ENCODE measurements at places on chromosomes 1 and 21. TPM values are rescaled to one million over a fixed set of nuclear protein-coding genes. Genes with fewer than 3 reads are reported as not detected.

RCC2 gene
- 60.9 TPM for total RNA-seq

MX1 gene
- total RNA-seq: 61.4 TPM

FMO4 gene
- 4.8 TPM for total RNA-seq

RYR2 gene
- not detected for total RNA-seq

TNFRSF9 gene
- 0.25 TPM for total RNA-seq

CCDC18 gene
- 7.5 TPM for total RNA-seq

LEPR gene
- 3.8 TPM for total RNA-seq

CR2 gene
- total RNA-seq: 8.6 TPM

BSDC1 gene
- 113 TPM for total RNA-seq

BARHL2 gene
- not detected for total RNA-seq

GSTM5 gene
- total RNA-seq: not detected

LORICRIN gene
- total RNA-seq: not detected

CLCNKB gene
- not detected for total RNA-seq

SPATA6 gene
- total RNA-seq: 5.4 TPM

- peaks cover 4% of the 10 kb centered on the region for H3K27me3 ChIP-seq
- H3K4me1 ChIP-seq: peaks cover 8% of the 10 kb centered on the region
- H3K36me3 ChIP-seq: peaks cover 3% of the 10 kb centered on the region
- DNase-seq: no peak
These were observed 32.3 kb upstream of the ETS2 start for GRCh38 chr21:38773099-38774061.

GRCh38 chr1:26389604-26390247 is 17.2 kb upstream of the ZNF683 start:
- H3K4me1 ChIP-seq: peaks cover 46% of the 10 kb centered on the region
- no peak overlapping the region for H3K4me3 ChIP-seq
- no peaks in the 10 kb centered on the region for H3K27me3 ChIP-seq
- no peaks in the 10 kb centered on the region for H3K36me3 ChIP-seq
- no peak for DNase-seq

GRCh38 chr21:34691390-34692032 is 22.7 kb downstream of the CLIC6 start:
- H3K27me3 ChIP-seq: peaks cover 16% of the 10 kb centered on the region
- H3K36me3 ChIP-seq: peaks cover 5% of the 10 kb centered on the region
- no peak for DNase-seq

- H3K36me3 ChIP-seq: no peaks in the 10 kb centered on the region
- H3K4me3 ChIP-seq: no peak overlapping the region
- H3K4me1 ChIP-seq: no peaks in the 10 kb centered on the region
- H3K27ac ChIP-seq: no peak overlapping the region
- no peak for DNase-seq
- peaks cover 33% of the 10 kb centered on the region for H3K27me3 ChIP-seq
These were observed 495 bp downstream of the C1QC start for GRCh38 chr1:22643928-22644327.

DNA sequence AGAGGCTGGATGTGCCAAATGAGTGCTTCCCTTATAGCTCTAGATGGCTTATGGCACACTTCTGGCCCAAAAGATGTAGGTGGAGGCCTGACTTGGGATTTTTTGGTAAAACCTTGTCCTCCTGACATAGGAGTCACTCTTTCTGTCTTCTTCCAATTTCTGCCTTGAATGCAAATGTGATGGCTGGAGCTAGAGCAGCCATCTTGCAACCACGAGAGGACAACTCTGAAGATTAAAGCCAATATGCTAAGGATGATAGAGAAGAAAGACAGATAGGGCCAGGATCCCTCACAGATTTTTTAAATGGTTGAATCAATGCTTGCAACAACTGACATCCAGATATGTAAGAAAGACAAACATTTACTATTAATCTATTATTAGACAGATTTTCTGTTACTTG is 8.5 kb upstream of the GPR137B start:
- no peaks in the 10 kb centered on the region for H3K4me1 ChIP-seq
- H3K4me3 ChIP-seq: no peak overlapping the region
- peaks cover 5% of the 10 kb centered on the region for H3K27me3 ChIP-seq
- DNase-seq: no peak
- H3K27ac ChIP-seq: no peak overlapping the region
- H3K36me3 ChIP-seq: no peaks in the 10 kb centered on the region

DNA sequence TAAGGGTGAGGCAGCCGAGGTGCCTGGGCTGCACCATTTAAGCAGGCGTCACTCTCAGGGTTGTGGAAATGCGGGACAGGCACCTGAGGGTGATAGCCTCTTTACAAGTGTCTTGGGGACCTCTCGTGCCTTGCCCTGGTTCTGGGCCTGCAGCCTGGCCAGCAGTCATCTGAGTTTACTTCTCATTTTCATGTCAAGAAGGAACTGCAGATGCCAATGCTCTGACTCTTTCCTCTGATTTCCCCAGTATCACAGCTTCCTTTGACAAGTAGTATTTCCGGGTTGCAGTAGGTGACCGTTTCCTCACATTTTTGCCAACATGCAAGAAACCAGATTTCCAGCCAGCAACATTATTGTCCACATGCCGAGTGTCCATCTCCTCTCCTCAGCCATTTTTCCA is 286.9 kb downstream of the DISC1 start:
- peak overlapping the region; percentile 43 for H3K27ac ChIP-seq
- H3K4me3 ChIP-seq: peak overlapping the region; percentile 26
- peaks cover 78% of the 10 kb centered on the region for H3K4me1 ChIP-seq
- peaks cover 7% of the 10 kb centered on the region for H3K36me3 ChIP-seq
- DNase-seq: no peak

DNA sequence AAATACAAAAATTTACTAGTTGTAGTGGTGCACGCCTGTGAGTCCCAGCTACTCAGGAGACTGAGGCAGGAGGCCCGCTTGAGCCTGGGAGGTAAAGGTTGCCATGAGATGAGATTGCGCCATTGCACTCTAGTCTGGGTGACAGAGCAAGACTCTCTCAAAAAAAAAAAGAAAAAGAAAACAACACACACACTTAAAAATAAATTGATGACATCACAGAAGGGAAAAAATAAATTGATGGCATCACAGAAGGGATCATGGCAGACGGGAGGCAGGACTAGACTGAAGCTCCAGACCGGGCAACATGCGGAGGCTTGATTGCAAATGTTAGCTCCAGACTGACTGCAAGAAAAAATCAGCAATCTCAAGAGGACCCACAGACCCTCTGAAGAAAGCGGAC is 43.3 kb downstream of the KLHL20 start:
- no peak overlapping the region for H3K27ac ChIP-seq
- no peak overlapping the region for H3K4me3 ChIP-seq
- H3K27me3 ChIP-seq: no peaks in the 10 kb centered on the region
- peaks cover 22% of the 10 kb centered on the region for H3K36me3 ChIP-seq

DNA sequence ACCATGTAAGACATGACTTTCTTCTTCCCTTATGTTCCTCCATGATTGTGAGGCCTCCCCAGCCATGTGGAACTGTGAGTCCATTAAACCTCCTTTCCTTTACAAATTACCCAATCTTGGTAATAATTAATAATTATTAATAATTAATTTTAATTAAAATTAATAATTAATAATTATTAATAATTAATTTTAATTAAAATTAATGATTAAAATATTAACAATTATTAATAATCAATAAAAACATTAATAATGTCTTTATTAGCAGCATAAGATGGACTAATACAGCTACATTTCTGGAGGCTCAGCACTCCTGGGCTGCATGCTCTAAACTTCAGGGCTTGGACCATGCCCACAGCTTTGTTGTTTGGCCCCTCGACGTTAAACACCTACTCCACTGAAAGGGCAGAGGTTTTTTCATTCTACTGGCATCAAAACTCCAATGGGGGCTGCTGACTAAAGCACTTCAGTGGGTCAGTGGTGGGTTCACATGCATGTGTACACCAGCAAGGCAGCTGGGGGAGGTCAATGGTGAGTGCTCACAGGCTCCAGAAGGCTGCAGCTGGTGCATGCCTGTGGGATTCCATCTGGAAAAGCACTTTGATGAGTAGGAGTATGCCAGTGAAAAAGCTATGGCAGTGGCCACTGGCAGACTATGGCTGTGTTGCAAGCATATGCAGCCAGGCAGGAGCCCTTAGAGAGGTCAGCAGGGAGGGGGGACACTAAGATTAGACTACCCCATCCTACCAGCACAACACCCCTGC is 561.3 kb downstream of the NCAM2 start:
- H3K27ac ChIP-seq: no peak overlapping the region
- H3K27me3 ChIP-seq: peaks cover 4% of the 10 kb centered on the region
- no peak overlapping the region for H3K4me3 ChIP-seq
- no peaks in the 10 kb centered on the region for H3K36me3 ChIP-seq
- DNase-seq: no peak

DNA sequence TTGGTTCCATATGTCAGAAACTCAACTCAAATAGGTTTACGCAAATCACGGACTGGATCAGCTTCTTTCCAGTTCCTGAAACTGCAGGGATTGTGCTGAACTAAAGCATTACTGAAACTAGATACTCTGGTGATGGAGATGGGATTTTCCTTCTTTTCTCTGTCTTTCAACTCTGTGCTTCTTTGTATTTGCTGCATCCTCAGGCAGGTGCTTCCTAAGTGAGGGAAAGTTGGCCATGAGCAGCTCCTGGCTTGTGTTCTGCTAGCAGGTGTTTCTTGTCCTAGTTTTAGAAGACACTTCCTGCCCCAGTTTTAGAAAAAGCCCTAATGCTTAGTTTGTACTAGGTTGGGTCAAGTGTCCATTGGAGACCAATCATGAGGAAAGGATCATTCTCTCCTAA is 86.7 kb upstream of the USP24 start:
- peaks cover 12% of the 10 kb centered on the region for H3K27me3 ChIP-seq
- H3K27ac ChIP-seq: no peak overlapping the region
- H3K4me3 ChIP-seq: no peak overlapping the region
- no peaks in the 10 kb centered on the region for H3K36me3 ChIP-seq

- H3K27me3 ChIP-seq: no peaks in the 10 kb centered on the region
- peak overlapping the region; percentile 92 for H3K27ac ChIP-seq
- H3K4me1 ChIP-seq: peaks cover 13% of the 10 kb centered on the region
- peaks cover 3% of the 10 kb centered on the region for H3K36me3 ChIP-seq
- peak; percentile 41 for DNase-seq
- H3K4me3 ChIP-seq: peak overlapping the region; percentile 93
These were observed 560 bp downstream of the PLEKHM2 start for GRCh38 chr1:15684468-15685291.

DNA sequence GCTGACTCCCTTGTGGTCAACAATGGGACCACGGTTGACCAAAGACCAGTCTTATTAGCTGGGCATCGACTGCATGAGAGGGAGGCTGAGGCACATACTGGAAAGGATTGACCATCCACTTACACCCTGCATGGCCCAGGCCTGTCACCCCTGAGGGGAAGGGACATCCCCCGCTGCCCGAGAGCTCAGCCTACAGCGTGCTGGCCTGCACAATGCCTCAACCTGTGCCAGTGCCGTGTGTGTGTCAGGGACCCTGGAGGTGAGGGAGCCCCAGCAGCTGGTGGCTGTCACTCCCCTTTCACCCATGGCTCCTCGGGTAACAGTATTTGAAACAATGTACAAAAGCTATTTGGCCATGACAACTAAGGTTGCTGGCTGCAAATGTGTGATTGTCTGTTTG is 67.3 kb downstream of the SLC35F3 start:
- H3K4me3 ChIP-seq: no peak overlapping the region
- no peak for DNase-seq
- H3K36me3 ChIP-seq: no peaks in the 10 kb centered on the region

DNA sequence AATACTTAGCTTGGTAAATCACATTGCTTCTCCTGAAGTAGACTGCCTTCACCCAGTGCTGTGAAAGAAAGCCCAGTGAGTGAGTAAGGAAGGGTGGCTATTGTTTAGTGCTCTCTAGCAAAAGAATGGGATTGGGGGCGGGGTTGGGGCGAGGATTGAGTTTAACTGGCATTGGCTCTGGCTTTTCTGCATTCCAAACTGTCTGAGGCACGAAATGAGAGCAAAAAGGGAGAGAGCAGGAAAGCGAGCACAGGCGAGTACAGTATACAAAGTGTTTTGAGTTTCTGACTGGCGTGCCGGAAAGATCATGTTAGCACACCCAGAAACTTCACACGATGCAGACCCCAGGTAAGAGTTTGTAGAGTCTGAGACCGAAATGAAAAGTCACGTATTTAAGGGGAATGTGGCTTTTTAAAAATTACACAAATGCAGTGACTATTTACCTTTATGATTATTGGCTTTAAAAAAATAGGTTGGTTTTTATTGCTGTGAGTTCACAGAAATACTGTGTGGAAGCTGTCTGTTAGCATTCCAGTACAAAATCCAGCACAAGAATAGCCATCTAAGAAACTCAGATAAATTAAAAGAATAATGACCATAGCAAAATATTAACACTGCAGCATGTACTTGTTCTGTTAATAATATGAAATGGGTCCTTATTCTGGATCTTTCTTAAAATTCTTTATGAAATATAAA is 155.4 kb downstream of the CLEC20A start:
- H3K27ac ChIP-seq: no peak overlapping the region
- no peaks in the 10 kb centered on the region for H3K36me3 ChIP-seq
- H3K4me3 ChIP-seq: no peak overlapping the region
- no peaks in the 10 kb centered on the region for H3K4me1 ChIP-seq
- peaks cover 3% of the 10 kb centered on the region for H3K27me3 ChIP-seq

GRCh38 chr1:20370698-20371097 is 80.0 kb downstream of the VWA5B1 start:
- DNase-seq: no peak
- H3K4me1 ChIP-seq: peaks cover 9% of the 10 kb centered on the region
- peaks cover 26% of the 10 kb centered on the region for H3K27me3 ChIP-seq
- H3K27ac ChIP-seq: no peak overlapping the region
- H3K4me3 ChIP-seq: no peak overlapping the region

GRCh38 chr1:18994381-18994780 is 37.9 kb upstream of the IFFO2 start:
- H3K27me3 ChIP-seq: peaks cover 9% of the 10 kb centered on the region
- no peaks in the 10 kb centered on the region for H3K36me3 ChIP-seq
- no peak for DNase-seq
- H3K4me1 ChIP-seq: peaks cover 5% of the 10 kb centered on the region
- no peak overlapping the region for H3K4me3 ChIP-seq

DNA sequence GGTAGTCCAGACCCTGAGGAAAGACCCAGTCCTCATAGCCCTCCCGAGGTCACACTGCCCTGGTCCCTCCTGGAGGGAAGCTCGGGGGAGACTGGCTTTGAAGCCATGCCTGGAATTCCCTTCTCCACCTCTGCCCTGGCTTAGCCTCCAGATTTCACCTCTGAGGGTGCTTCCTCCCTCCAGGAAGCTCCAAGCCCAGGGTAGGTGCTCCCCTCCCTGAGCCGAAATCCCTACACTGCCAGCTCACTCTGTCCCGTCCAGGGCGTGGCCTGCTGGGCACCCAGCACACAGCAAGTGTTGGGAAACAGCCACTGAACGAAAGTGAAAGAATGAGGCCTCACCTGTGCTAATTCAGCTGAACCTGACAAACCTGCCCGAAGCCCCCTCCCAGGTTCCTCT is 6.0 kb upstream of the TNFRSF25 start:
- no peak for DNase-seq
- H3K4me3 ChIP-seq: no peak overlapping the region
- peak overlapping the region; percentile 53 for H3K27ac ChIP-seq
- peaks cover 10% of the 10 kb centered on the region for H3K4me1 ChIP-seq
- no peaks in the 10 kb centered on the region for H3K27me3 ChIP-seq
- no peaks in the 10 kb centered on the region for H3K36me3 ChIP-seq

- peaks cover 4% of the 10 kb centered on the region for H3K36me3 ChIP-seq
- no peak for DNase-seq
- no peak overlapping the region for H3K4me3 ChIP-seq
- H3K27ac ChIP-seq: no peak overlapping the region
- no peaks in the 10 kb centered on the region for H3K27me3 ChIP-seq
These were observed 18.9 kb downstream of the FGGY start for GRCh38 chr1:59315529-59316463.

- peak overlapping the region; percentile 63 for H3K4me3 ChIP-seq
- H3K4me1 ChIP-seq: peaks cover 7% of the 10 kb centered on the region
- peak overlapping the region; percentile 60 for H3K27ac ChIP-seq
- H3K27me3 ChIP-seq: peaks cover 11% of the 10 kb centered on the region
- peak; percentile 45 for DNase-seq
These were observed 425.7 kb upstream of the USP24 start for GRCh38 chr1:55640708-55641473.

Data from naive thymus-derived CD8-positive, alpha-beta T cell (primary cell).